Naive thymus-derived CD4-positive, alpha-beta T cell (primary cell): ENCODE measurements at places on chromosomes 13 and 19.

GRCh38 chr13:38483623-38484022 lies 134.0 kb downstream of the UFM1 start:
- DNase-seq = no peak

DNA sequence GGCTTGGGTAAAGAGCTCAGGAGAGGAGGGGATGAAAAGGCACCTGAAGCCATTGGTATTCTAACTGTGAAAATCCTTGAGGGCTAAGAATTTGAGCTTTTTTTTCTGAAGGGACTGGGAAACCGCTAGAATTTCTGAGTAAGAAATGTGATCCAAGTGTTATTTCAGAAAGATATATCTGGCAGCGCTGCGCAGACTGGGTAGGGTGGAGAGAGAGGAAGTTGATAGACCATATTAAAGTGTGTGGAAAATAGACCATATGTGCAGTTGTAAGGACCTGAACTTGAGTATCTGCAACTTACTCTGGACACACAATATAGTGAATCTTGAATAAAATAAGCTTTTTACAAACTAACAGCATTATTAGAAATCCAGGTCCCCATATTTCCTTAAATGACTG lies 427.4 kb downstream of the NDFIP2 start:
- no peak for DNase-seq

DNA sequence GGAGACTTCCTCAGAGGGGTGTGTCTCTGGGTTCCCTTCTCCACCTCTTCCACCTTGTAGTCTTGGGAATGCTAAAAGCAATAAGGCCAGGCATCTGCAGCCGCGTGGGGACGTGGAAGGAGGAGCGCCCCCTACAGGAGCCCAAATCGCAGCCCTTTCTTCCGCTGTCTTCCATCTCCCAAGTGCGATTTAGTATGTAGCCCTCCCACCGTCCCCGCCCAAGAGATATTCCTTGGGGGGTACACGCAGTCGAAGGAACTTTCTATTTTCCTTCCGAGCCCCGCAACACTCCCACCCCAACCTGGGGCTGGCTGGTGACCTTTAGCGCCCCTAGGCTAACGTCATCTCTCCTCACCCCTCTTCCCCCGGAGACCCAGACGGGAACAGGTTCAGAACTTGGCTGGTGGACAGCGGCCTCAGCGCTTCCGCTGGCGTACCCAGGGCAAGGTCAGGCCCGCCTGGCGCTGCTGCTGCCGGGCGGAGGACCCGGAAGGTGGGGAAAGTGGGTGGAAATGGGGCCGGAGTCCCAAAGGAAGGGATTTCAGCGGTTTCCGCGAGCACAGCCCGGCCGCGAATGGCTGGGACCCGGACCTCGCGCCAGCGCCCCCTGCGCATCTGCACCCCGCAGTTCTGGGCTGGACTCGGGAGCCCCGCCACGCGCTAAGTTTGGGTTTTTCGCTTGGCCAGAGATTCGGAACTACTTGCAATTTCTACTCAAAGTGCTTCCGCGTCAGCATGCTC lies 2.1 kb upstream of the PCDH8 start:
- DNase-seq = no peak

DNA sequence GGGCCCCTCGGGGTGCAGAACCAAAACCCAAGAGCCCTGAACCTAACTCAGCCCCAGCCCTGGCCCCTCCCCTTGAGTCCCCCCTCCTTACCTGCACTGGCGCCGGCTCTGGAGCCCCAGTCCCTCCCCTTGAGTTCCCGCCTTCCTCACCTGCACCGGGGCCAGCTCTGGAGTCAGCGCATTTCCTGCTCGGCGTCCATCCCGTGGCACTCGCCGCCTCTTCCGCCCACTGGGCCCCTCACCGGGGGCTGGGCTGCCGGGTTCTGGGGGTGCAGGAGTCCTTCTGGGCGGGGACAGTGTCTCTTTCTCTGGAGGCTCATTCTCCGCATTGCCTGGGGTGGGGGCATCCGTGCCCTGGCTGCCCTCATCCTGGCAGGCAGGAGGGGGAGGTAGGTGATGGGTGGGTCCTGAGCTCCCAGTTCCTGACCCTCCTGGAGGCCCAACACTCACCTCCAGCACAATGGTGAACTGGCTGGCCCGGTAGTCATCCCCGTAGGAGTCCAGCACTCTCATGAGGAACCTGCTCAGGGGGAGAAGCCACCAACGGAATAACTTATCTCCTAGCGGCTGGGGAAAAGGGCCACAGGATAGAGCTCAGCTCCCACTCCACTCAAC lies 5.3 kb downstream of the NDUFA3 start:
- DNase-seq = no peak

DNA sequence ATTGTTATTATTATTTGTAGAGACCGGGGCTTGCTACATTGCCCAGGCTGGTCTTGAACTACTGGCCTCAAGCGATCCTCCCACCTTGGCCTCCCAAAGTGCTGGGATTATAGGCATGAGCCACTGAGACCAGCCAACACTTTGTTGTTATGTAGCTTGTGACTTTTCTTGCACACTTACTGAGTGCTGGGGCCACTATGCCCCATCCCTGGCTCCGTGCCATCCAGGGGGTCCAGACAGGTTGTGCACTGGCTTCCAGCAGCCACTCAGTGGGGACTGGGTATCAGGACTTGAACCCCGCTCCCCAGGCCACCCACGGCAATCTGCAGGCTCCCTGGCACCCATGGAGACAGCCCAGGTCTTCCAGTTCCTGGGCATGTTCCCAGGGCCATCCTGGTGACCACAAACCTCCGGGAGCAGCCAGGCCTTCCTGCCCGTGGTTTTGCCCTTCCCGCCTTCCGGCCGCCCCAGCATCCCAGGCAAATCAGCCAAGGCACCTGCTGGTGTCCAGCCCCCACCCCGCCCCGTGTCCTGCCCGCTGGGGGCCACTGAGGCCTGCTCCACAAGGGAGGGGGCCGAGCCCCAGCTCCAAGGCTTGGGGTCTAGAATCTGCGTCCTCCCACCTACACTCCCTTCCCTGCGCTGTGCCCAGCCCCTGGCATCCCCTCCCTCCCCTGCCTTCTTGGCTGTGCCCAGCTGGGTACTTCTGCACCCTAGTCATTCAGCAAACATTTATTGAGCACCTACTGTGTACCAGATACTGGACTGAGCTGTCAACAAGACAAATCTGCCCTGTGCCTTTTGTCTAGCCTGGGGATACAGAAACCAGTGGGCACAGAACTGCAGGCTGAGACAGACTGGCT lies 23.7 kb upstream of the SEMA6B start:
- DNase-seq = no peak

- no peak for DNase-seq
Observed at GRCh38 chr19:13026462-13027370, 31.4 kb downstream of the NFIX start.

DNA sequence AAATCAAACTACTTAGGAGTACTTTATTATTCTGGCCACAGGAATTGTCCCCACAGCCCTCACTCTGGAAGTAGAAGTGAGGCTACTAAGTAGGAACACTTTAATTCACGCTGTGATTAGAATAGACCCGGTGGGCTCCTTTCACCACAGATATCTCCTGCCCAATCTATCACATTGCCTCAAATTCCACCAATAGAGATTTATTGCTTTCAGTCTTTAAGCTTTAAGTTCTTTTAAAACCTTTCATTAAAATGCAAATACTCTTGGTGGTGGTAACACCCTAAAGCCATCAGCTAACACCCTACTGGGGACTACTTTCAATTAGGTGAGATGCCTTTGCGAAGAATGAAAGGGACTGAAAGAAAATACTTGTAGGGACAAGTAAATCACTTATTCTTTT lies 181.9 kb downstream of the DACH1 start:
- DNase-seq = no peak

DNA sequence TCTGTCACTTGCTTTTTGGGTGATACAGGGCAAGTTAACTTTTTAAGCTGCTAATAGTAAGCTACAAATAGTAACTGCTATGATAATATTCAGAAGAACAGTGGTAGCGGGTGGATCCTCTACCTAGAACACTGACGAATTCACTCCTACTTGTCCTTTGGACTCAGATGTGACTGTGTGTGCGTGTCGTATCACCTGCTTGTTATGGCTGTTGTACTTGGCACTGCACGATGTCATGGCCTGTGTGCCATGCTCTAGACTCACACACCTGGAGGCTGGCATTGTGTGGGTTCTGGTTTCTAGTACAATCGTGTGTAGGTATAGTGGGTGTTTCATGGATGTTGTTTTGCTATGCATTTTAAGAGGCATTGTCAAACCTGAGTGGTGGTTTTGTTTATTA lies 130.8 kb downstream of the ATP8A2 start:
- DNase-seq = no peak

DNA sequence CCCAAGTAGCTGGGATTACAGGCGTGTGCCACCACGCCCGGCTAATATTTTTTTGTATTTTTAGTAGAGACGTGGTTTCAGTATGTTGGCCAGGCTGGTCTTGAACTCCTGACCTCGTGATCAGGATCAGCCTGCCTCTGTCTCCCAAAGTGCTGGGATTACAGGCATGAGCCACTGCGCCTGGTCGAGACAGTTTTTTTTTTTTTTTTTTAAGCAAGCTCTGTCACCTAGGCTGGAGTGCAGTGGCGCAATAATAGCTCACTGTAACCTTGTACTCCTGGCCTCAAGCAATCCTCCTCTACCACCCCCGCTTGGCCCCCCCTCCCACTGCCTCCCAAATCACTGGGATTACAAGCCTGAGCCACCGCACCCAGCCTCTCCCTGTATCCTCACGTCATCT lies 6.4 kb upstream of the MAP2K7 start:
- no peak for DNase-seq

DNA sequence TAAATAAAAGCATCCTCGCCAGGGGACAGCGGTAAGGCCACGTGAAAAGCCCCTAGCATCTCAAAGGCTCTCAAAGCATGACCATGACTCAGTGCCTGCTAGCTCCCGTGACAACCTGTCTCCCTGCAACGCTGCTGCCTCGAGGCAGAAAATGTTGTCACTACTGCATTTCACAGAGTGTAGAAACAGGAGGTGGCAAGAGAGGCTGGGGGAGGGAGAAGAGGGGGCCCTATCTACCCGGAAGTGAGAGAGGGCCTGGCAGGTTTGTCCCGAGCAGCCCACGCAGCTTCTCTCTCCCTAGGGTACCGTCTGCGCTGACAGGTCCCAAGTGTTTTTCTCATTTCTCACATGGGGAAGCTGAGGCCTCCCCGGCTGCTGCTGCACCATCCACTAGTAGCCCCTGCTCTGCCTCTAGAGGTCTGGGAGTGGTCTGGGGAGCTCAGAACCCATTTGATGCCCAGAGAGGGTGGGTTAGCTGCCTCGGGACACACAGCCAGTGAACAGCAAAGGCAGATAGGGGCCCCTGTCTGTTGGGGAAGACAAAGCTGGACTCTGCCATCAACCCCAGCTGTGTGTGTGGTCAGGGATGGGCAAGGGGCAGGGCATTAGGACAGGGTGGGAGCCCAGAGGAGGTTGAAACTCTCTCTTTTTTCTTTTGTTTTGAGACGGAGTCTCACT lies 3.7 kb downstream of the TINCR start:
- no peak for DNase-seq

- DNase-seq = peak; percentile 31
Observed at GRCh38 chr19:29277102-29277501, 64.2 kb upstream of the UQCRFS1 start.

DNA sequence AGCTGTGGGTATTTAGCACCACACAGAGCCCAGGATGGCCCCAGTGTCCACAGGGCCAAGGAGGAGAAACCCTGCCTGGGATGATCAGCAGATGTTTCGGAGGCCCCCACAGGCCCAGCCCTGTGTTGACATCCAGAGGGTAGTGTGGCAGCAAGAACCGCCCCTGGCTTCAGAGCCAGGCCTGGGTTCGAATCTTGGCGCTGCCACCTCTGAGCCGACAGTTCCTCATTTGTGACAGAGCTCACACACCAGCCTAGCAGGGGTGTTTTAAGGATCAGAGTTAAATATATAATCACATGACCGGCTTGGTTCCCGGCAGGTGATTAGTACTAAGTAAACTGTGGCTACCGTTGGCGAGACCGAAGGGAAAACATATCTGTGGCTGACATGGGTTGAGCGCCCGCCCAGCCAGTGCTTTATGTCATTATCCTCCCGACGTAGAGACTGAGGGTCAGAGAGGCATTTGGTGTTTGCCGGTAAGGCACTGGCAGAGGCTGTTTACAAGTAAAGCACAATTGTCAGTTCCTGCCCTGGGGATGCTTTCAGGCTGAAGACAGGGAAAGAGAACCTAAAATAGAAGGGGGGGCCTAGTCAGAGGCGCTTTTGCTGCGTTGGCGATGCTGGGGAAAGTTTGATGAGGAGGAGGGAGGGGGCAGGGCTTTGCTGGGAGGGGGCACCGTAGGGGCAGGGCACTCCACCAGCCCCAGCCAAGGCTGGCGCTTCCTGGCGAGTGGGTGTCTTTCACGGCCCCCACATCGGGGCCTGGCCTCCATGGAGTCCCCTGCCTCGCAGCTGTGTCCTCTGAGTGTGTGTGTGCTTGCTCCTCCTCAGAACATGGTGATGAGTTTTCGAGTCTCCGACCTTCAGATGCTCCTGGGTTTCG lies 4.8 kb downstream of the PIAS4 start:
- no peak for DNase-seq

DNA sequence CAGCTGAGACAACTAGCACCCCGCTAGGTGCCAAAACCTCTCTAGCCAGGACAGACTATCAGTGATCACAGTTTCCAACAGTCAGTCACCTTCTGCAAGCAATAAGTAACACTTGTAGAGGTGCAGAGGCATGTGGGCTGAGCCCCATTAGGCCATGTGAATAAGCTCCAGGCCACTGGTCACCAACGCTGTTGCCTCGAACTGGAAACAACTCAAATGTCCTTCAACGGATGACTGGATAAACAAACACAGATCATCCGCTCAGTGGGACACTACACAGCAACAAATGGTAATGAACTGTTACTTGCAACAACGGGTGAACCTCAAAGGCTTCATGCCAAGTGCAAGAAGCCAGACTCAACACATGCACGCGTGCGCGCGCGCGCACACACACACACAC lies 27.5 kb upstream of the TMEM160 start:
- no peak for DNase-seq

GRCh38 chr19:46975925-46976782 lies 43.5 kb upstream of the NPAS1 start:
- DNase-seq = no peak

- DNase-seq = no peak
Observed at GRCh38 chr13:110538632-110539031, 22.9 kb downstream of the RAB20 start.

- no peak for DNase-seq
Observed at GRCh38 chr13:79468819-79469218, 12.1 kb upstream of the NDFIP2 start.

GRCh38 chr13:52848455-52849195 lies at the start of gene PCDH8:
TSS of gene PCDH8 (minus strand) at chr13:52848640. CDS start at chr13:52848436, 204 bp downstream.
- DNase-seq = no peak

GRCh38 chr19:15195371-15196334 lies 5.1 kb downstream of the NOTCH3 start:
- DNase-seq = no peak

- DNase-seq = no peak
Observed at GRCh38 chr13:77860507-77860981, 58.1 kb downstream of the EDNRB start.

- no peak for DNase-seq
Observed at GRCh38 chr13:40342461-40342860, 324.0 kb downstream of the FOXO1 start.
